ENCODE measurements at places on chromosomes 1 and 21.

- no peak for DNase-seq
Measured at GRCh38 chr1:117087686-117088085, 27.6 kb downstream of the TTF2 start.

DNA sequence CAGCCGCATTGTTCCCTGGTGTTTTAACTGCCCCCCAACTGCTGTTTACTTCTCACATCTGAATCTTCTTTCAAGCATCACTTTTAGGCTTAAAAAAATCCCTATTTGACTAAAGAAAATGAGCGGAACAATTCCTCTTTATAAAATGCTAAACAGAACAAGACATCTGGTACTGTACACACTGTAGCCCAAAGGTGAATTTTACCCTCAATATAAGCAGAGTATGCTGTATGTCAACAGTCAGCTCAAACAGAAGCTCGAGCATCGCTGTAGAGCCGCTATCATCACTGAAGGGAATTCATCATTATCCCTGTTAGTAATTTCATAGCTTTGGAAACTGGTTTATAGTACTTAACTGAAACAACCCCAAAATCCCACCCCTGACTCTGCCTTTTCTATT, 85.3 kb downstream of the LRRC8D start:
- DNase-seq = no peak

DNA sequence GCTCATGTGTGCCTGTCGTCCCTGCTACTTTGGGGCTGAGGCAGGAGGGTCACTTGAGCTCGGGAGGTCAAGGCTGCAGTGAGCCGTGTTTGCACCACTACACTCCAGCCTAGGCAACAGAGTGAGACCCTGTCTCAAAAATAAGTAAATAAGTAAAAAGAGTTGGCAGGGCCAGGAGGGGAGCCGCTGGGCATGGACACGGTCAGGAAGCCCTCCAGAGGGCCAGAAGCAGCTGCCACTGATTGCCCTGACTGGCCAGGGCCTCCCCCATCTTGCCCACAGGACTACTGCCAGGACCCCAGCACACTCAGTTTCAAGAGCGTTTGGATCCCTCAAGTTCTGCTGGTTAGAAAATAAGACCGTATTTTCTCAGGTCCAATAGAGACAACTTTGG, 112.2 kb upstream of the IPO9 start:
- no peak for DNase-seq

DNA sequence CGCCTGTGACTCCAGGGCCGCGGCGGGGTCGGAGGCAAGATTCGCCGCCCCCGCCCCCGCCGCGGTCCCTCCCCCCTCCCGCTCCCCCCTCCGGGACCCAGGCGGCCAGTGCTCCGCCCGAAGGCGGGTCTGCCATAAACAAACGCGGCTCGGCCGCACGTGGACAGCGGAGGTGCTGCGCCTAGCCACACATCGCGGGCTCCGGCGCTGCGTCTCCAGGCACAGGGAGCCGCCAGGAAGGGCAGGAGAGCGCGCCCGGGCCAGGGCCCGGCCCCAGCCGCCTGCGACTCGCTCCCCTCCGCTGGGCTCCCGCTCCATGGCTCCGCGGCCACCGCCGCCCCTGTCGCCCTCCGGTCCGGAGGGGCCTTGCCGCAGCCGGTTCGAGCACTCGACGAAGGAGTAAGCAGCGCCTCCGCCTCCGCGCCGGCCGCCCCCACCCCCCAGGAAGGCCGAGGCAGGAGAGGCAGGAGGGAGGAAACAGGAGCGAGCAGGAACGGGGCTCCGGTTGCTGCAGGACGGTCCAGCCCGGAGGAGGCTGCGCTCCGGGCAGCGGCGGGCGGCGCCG, at the start of gene SIM2:
Gene SIM2 (plus strand): TSS at position 135 of the 565 bp plus-strand sequence. CDS start 632 bp downstream, outside the sequence.
- no peak for DNase-seq

GRCh38 chr1:227790034-227790400, 25.5 kb upstream of the PRSS38 start:
- no peak for DNase-seq

- no peak for DNase-seq
Measured at GRCh38 chr1:30103708-30104411, 619.5 kb downstream of the MATN1 start.
